Nephron progenitor cell (in vitro differentiated cells): ENCODE measurements at places on chromosomes 16 and 17.
A peak's percentile ranks its signal among the peaks of the same experiment; 100 is the strongest.

- no peak for DNase-seq
Measured at GRCh38 chr17:9321890-9322289, 253.7 kb downstream of the STX8 start.

DNA sequence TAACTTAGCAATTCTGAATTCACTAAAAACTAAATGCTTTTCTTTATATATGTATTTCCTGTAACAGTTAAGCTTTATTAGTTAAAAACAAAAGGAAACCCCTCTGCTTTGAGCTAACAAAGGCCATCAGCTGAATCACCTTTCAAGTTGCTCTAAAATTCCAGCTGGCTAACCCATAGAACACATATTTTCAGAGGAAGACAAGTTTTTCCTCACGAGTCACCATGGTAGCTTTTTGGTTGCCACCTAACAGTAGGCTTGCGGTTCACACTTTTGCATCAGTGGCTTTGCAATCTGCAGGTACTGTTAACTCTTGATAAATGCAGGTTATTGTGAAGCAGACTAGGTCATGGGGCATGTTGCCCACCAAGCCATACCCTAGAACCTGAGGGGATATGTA, 57.6 kb upstream of the IRX5 start:
- no peak for DNase-seq

- DNase-seq = peak; percentile 70
Measured at GRCh38 chr17:72122765-72123529, 2.1 kb downstream of the SOX9 start.

GRCh38 chr17:27207073-27207513, 86.8 kb upstream of the WSB1 start:
- no peak for DNase-seq

GRCh38 chr16:23557779-23558702, 514 bp downstream of the UBFD1 start:
- DNase-seq = peak; percentile 63

GRCh38 chr16:75362846-75363245, 70.5 kb downstream of the CFDP1 start:
- no peak for DNase-seq

- DNase-seq = peak; percentile 26
Measured at GRCh38 chr16:69941251-69942098, 9.7 kb upstream of the CLEC18A start.

GRCh38 chr17:78185981-78186691, 716 bp downstream of the TK1 start:
- no peak for DNase-seq

GRCh38 chr17:76439314-76439928, 13.5 kb downstream of the UBE2O start:
- no peak for DNase-seq
